Smooth muscle cell of the coronary artery (primary cell): ENCODE measurements at places on chromosomes 12 and 14. TPM values are rescaled to one million over a fixed set of nuclear protein-coding genes. Genes with fewer than 3 reads are reported as not detected.

Gene DNAAF2
- total RNA-seq = 3.5 and 8.9 TPM in 2 replicates

Gene EFS
- total RNA-seq = 1.1 and 4.9 TPM in 2 replicates

Gene OR4E2
- not detected in 2 replicates for total RNA-seq

Gene FOXG1
- total RNA-seq = under 0.01 TPM in 1 of 2 replicates, not detected in the other

Gene GLIPR1L1
- total RNA-seq = not detected in 2 replicates

Gene GUCY2C
- total RNA-seq = not detected in 2 replicates

Gene PZP
- total RNA-seq = not detected in 2 replicates

Gene SERPINA12
- not detected in 2 replicates for total RNA-seq

Gene ANO2
- 0.82 TPM in 1 of 2 replicates, not detected in the other for total RNA-seq

Gene FICD
- total RNA-seq = 8.5 and 9.6 TPM in 2 replicates

Gene SMCO2
- total RNA-seq = 0.08 TPM in 1 of 2 replicates, not detected in the other

Gene IFNG-AS1
- not detected in 2 replicates for total RNA-seq

Gene OLR1
- total RNA-seq = not detected in 2 replicates

Gene VEZT
- total RNA-seq = 33.3 and 87.9 TPM in 2 replicates

Gene KRT73
- total RNA-seq = not detected in 2 replicates

Gene PLXNC1
- 1.1 and 19.5 TPM in 2 replicates for total RNA-seq

Gene CLEC2A
- total RNA-seq = 5.6 TPM in 1 of 2 replicates, not detected in the other

Gene MYH7
- 1.1 TPM in 1 of 2 replicates, not detected in the other for total RNA-seq

Gene SLC25A3
- 690 and 740 TPM in 2 replicates for total RNA-seq

Gene KRT3
- not detected in 2 replicates for total RNA-seq

Gene GDF11
- 2.7 and 3.3 TPM in 2 replicates for total RNA-seq

Gene ZNF219
- 1.8 and 2.3 TPM in 2 replicates for total RNA-seq

Gene CFAP54
- 1.1 and 1.6 TPM in 2 replicates for total RNA-seq

Gene ALDH2
- 52.9 and 55.0 TPM in 2 replicates for total RNA-seq

Gene SPSB2
- total RNA-seq = 5.6 and 7.4 TPM in 2 replicates

Gene YEATS4
- 6.7 and 10.7 TPM in 2 replicates for total RNA-seq

Gene PAPLN
- total RNA-seq = 2.4 and 2.5 TPM in 2 replicates

Gene PEX5
- 22.3 and 26.2 TPM in 2 replicates for total RNA-seq
